SW 1271 (cell line): ENCODE measurements at places on chromosomes 2 and 18.

DNA sequence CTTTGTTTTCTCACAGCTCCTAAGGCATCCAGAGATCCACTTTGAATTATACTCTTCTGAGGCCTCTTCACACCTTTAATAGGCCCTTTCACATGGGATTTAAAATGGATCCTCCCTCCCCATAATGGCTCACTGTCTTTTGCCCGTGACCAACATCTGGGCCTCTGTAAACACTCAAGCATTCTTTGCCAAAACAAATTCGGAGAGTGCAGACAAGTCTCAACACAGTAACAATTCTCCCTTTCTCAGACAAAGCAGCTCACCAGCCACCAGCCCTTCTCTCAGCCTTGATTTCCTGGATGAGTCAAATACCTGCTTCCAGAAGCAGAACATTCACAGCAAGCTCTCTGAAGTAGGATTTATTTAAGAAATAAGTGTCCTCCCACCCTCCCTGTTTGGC, 14.0 kb upstream of the IMP4 start:
- DNase-seq, result no peak

- no peak for DNase-seq
Measured at GRCh38 chr18:50273203-50274043, 7.1 kb upstream of the CFAP53 start.

- no peak for DNase-seq
Measured at GRCh38 chr18:48752478-48752877, 198.3 kb downstream of the SMAD7 start.

GRCh38 chr2:234792621-234793022, 159.2 kb upstream of the SH3BP4 start:
- DNase-seq, result no peak

- DNase-seq, result no peak
Measured at GRCh38 chr18:32553174-32553573, 82.5 kb upstream of the GAREM1 start.

DNA sequence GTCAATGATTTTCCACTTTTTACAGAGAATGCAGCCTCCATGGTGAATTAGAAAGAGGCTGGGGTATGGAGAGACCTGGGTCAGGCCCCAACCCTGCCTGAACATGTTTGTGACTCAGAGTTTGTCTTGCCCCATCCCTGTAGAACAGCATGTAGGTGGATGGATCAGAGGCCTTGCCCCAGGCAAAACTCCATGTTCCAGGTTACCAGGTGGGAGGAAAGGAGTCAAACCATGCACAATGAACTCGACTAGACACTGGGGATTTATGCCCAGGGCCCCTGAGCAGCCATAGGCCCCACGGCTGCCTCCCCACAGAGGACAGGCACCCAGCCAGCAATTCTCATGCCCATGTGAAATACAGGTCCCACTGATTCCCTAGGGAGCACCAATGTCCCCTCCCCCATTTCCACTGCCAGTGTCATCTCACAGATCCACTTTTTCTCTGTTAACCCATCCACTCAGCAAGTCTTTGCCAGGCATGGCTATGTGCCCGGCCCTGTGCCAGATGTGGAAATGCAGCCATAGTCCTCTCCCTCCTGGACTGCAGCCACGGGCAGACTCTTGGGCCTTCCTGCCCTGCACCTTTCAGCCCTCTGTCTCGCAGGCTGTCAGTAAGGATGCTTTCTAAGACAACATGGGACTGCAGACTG, 737.8 kb upstream of the HS6ST1 start:
- no peak for DNase-seq

- no peak for DNase-seq
Measured at GRCh38 chr2:147569426-147569825, 275.4 kb upstream of the ACVR2A start.
